ENCODE measurements at places on chromosomes 12 and 14.

GRCh38 chr14:61438497-61438859 is 117.1 kb downstream of the PRKCH start:
- DNase-seq = no peak

DNA sequence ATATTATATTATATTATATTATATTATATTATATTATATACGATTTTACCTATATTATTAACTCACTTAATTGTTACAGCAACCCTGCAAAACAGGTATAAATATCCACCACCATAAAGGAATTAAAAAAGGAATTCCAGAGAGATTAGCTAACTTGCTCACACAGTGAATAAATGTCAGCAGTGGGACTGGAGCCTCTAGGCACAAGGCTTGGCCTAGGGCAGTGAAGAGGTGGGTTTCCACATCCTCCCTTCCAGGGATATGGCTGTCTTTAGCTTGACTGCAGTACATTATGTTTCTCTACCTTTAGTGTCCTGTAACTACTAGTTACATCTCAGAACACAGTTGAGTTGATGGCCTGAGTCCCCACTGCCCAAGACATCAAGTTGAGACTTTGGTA is 166.9 kb downstream of the SLC15A5 start:
- no peak for DNase-seq

DNA sequence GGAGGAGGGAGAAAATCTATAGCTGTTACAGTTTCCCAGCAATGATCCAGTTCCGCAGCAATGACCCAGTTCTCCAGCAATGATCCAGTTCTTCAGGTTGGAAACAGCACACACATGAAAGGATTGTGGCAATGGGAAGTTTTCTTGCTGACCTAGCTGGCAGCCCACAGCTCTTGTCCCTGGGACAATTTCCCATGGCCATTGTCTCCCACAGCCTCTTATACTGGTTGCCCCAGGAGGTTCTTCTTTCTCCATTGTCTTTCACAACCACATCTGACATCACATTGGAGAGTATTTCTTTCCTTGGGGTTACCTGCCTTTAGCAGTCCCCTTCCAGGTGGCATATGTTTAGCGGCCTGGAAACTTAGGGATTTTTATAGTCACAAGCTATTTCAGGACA is 209.8 kb upstream of the PLEKHG7 start:
- DNase-seq = no peak

- no peak for DNase-seq
These were observed 617.5 kb downstream of the VRK1 start for GRCh38 chr14:97414718-97415098.

GRCh38 chr14:85688006-85688405 is 158.1 kb downstream of the FLRT2 start:
- DNase-seq = no peak

GRCh38 chr14:22650960-22651521 is 6.9 kb upstream of the OR6J1 start:
- no peak for DNase-seq

DNA sequence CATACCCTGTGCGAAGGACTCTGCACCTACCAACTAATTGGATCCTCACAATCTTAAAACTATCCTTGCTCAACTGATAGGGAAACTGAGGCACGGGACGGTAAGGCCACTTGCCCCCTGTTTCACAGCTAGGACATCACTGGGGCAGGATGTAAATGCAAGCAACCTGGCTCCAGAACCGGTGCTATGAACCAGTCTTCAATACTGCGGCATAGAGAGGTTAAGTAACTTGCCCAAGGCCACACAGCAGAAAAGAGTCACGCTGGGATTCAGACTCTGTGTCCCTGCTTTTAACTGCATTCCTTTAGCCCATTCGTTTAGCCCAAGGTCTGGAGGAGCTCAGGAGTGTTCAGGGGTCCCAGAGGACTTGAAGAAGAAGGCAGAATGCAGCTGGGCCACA is 76.1 kb downstream of the NCOR2 start:
- DNase-seq = no peak

- no peak for DNase-seq
These were observed 84.6 kb upstream of the GRIP1 start for GRCh38 chr12:66763467-66763866.

GRCh38 chr12:99915251-99916082 is 69.3 kb downstream of the ANKS1B start:
- no peak for DNase-seq

GRCh38 chr14:94398182-94398479 is 9.7 kb upstream of the SERPINA1 start:
- no peak for DNase-seq

DNA sequence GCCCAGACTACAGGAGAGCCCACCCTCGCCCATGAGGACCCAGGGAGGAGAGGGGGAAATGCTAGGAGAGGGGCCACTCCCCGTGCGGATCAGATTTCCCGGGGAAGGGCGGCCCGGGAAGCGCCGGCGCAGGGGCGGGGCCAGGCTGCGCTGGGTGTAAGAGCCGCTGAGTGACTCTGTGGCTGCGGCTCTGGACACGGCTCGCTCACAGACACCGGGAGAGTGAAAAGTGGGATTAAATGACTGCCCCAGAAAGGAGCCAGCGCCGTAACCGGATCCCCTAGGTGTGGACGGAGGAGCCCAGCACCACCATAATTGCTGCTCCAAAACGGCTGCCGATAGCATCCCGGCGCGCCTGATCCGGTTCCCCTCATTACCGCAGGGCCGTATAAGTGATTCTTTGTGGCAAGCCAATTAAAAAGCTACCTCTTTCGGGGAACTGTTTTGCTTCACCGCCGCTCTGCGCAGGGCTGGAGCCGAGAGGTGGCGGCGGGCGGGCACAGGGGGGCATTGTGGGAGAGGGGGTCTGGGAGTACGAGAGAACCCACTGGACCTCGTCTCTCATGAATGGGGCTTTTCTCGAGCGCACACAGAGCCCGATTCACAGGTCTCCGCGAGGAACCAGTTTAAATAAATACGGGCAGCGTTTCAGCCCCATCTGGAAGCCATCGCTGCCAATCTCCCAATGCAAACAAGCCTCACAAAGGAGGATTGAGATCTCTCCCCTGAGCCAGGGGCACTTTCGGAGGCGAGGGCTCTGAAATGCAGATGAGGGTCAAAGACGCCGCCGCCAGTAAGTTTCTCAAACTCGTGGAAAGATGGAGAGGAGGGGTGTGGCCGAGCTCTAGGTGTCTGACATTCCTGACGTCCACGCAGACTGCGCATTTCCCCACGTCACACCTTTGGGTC is 2.5 kb downstream of the COL2A1 start:
- no peak for DNase-seq

DNA sequence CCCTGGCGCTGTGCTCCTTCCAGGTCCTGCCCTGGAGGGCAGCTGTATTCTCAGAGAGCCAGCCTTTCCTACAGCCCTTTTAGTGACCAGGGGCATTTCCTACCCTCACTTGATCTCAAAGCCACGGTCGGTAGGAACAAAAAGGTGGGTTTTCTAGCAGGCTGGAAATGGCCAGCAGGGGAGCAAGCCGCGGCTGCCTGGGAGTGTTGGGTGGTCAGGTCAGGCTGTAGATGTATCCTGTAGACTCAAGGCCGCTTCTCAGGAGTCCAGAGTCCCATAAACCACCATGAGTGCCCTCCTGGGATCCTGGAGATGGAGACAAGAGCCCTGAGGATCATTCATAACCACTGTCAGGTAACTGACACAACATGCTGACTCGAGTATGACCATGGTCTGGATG is 18.6 kb downstream of the CINP start:
- no peak for DNase-seq

GRCh38 chr12:54041097-54041690 is 8.3 kb downstream of the HOXC5 start:
- no peak for DNase-seq

DNA sequence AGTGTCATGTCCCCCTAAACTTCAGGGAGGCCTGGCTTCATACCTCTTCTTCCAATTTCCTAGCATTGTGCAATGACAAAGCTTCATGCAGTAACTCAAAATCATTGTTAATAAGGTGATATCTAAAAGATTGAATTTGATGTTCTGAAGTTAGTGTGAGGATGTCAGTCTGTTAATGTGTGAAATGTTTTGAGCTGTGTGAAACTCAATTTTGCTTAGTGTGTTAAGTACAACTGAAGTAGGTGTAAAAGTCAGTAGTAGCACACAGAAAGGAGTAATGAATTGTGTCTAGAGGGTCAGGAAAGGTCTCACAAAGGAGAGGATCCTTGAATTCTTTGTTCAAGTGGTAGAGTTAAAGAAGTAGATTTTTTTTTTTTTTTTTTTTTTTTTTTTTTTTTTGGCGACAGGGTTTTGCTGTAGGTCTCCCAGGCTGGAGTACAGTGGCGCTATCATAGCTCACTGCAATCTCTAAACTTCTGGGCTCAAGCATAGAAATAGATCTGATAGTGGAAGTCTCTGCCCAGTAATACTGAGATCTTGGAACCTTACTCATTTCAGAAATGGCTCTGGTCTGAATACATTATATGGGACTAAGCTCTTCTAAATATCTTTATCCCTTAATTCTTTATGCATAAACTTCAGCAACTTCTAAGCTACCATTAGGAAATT is 63.9 kb downstream of the FUT8 start:
- no peak for DNase-seq

DNA sequence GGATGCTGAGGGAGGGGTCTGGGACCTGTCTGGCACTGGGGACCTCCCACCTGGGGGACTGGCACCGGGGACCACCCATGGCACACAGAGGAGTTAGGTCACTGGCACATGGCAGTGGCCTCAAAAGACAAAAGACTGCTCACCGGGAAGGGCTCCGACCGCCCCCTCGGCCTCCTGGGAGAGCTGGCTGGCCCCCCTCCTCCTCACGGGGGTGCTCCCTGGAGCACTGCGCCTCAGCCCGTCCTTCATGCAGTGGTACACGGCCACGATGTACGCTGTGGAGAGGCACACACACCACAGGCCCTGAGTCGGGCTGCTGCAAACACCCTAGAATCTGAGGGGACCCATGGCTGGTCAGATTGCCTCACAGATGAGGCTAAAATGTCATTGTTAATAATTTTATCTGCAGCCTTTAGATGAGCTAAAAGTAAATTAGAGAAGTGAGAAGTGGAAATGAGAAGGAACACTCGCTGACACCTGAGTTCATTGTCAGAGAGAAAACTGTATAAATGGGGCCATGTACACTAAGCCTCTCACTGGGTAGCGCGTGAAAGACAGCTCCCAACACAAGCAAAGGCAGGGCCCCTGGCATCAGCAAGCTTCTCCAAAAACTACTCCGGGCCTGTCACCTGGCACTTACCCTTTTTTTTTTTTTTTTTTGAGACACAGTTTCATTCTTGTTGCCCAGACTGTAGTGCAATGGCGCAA is 14.1 kb downstream of the P2RX2 start:
- DNase-seq = no peak

- DNase-seq = no peak
These were observed 687 bp downstream of the ASIC1 start for GRCh38 chr12:50057896-50058670.

- DNase-seq = no peak
These were observed 63.4 kb downstream of the GALNT4 start for GRCh38 chr12:89461190-89461589.

DNA sequence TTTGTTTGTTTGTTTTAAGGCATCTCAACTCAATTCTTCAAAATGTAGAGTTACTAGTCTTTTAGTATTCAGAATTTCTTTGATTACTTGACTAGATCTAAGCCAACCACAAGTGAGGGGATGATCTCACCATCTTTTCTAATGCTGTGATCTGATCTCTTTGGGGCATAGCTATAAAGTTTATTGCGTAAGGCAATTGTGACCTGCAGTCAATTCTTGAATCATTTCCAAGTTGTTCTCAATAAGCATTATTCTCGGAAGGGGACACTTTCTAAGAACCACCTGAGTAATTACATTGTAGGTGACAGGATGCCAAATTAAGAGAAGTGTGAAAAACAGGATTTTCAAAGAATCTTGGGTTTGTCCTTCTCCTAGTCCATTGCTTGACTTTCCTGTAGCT is 13.1 kb downstream of the DACT1 start:
- DNase-seq = no peak

DNA sequence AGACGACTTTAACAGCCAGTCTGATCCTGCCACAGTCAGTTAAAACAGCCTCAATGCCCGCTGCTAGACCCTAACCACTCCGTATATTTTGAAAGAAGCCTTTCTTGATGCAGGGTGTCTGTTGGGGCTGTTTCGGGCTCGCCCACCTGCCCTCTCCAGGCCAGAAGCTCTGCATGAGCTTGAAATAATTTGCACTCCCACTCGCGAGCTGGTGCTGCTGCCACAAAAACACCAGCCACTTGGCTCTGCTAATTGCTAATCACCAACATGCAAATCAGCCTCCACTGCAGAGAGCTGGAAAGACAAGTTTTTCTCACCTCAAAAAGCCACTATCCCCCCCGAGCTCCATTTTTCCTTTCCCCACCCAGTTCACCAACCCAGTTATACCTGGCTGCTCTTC is 15.5 kb downstream of the BAZ2A start:
- no peak for DNase-seq

DNA sequence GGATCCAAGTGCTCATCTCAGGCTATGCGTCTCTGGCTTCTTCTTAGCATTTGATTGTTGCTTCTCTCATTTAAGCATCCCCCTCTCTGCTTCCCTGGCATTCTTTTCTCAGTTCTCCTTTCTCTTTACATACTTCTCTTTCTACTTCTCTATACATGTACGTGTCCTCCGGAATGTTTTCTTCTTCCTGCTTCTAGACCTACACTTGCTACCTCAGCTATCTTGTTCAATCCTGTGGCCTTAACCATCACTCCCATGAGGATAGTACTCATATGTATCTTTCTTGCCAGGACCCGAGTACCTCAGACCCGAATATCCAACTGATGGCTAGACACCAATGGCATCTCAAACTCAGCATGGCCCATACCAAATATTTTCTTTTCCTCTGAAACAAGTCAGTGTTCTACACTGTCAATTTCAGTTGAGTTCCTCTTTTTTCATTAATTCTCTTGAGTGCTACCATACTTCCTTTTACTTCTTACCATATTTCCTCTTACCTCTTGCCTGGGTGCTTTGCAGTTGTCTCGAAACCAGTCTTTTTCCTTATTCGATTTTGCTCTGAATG is 115.1 kb upstream of the SLC38A2 start:
- DNase-seq = no peak

DNA sequence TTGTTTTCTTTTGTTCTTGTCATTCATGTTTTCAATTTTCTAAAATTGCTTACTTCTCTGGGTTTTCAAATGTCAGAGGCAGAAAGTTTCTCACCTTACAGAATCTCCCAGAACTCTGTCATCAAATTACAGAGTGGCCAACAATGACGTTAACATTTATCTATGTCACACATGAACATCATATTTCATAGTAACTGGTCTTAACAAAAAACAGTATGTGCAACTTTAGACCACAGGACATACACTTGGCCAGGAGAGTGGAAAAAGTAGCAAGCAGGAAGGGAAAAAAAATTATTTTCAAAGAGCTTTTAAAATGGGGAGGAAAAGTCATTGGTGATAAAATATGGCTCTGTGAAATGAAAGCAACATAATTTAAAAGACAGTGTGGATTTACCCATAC is 426.5 kb downstream of the MED13L start:
- no peak for DNase-seq

Data from stimulated activated CD8-positive, alpha-beta memory T cell treated with anti-CD3 and anti-CD28 coated beads, Interleukin-4, amount 100 ng/mL, for 1 hour (primary cell).